T-helper 22 cell (primary cell): ENCODE measurements at places on chromosomes 3 and 15.

DNA sequence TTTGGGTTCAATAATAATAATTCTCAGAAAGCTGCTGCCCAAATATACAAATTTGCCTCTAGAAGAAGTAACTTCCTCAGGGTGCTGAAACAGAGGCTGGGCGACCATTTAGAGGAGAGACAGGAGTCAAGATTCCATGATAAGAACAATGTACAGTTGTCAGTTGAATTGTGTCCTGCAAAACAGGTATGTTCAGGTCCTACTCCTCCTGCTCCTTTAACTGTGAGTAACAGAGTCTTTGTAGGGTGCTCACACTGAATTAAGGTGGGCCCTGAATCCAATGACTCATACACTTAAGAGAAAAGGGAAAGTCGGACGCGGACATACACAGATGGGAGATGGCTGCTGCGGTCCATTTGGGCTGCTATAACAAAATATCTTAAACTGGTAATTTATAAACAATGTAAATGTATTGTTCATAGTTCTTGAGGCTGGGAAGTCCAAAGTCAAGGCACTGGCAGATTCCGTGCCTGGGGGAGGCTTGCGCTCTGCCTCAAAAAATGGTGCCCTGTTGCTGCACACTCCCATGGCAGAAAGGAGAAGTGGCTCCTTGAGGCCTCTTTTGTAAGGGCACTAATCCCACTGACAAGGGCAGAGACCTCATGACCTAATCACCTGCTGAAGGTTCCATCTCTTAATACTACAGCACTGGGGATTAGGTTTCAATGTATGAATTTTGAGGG, 55.1 kb downstream of the MB21D2 start:
- no peak for DNase-seq

DNA sequence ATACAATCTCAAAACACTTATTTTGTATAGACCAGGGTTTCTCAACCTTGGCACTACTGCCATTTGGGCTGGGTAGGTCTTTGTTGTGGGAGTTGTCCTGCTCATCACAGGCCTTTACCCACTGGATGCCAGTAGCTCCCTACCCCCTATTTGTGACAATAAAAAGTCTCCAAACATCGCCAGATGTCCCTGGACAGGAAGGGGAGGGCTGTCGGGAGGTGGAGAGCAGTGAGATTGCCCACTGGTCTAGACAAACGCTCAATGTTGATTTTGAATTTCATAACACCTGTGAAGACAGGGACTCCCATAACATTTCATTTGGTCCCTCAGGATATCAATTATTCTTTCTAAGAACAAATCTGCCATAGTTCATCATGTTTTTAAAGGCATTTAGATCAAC, 151.7 kb upstream of the PTPRG start:
- no peak for DNase-seq

GRCh38 chr15:69781411-69782125, 316.1 kb downstream of the TLE3 start:
- DNase-seq: no peak

DNA sequence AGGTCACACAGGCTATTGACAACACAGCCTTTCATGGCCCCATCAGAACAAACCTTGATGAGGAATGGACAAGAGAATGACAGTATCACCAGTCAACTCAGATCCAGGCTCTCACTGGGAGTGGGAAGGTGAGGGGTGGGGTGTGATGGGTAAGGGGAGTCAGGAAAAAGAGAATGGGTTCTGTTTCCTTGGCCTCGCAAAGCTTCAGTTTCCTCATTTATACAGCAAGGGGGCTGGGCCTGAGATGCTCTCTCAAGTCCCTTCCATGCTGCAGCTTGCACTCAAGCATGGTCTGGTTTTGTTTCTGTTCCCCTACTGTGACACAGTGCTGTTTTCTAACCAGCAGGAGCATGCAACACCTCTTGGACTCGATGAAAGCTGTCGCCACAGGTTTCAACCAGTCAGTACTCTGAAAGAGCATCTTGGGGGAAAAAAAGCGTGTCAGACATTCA, 65.7 kb upstream of the IL12A start:
- DNase-seq: no peak

- no peak for DNase-seq
Observed at GRCh38 chr3:126440709-126440995, 35.0 kb downstream of the ZXDC start.

GRCh38 chr3:46112984-46113383, 85.7 kb upstream of the XCR1 start:
- no peak for DNase-seq

DNA sequence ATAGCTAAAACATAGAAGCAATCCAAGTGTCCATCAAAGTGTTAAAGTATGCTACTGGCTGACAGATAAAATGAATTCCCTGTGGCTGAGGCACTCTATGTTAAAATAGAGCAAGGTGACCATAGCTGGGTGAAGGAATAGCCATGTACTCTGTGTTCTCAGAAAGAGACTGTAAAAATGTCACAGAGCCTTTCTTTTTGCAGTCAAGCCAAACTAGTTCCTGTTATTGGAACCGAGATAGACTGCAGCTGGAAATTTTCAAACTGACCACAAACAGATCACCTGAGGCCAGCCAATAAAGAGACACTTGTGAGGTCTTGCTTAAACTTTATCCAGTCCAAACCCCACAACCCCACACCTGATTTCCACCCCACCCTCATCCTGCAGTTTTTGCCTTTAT, 422.8 kb upstream of the NAALADL2 start:
- no peak for DNase-seq

DNA sequence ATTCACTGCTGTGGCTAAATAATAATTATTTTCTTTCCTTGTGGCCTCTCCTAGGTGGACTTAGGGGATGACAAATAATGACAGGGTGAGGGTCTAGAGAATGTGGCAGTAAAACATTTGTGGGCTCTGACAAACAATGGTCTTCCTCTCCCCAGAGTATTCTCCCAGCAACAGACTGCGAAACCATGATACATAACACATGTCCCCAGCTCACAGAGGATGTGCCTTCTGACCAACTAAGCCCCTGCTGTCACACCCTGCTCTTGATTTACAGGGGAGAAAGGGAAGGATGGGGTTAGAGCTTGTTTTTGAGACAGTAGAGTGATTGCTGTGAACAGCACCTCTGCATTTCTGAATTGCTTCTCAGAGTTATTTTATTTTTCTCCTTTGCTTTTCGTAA, 116.6 kb upstream of the CTDSPL start:
- no peak for DNase-seq
